ENCODE measurements at places on chromosomes 6 and 20.
A peak's percentile ranks its signal among the peaks of the same experiment; 100 is the strongest.

DNA sequence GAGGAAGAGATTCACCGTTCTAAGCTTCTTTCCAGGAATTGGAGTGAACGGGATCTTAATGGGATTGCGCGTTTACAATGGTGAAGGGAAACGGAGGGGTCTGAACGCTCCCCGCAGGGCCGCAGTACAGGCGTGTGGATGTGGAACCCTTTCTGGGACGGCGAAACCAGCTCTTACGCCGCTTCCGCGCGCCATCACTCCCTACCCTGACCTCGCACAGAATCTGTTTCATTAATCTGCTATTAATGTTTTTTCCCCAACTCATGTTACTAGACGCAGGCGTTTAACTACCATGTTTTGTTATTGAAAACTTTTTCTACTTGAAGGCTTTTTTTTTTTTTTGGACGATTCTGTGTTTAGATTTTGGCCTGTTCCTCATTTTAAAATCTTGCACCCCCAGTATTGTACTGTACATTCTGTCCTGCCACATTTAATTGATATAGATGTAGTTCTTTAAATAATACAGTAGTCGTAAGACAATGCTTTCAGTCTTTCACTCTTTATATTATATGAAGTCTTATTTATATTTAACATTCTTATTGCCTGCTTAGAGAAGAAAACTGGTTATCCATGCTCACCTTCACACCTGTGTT lies 696 bp upstream of the SUPT3H start:
- DNase-seq = peak; percentile 38

DNA sequence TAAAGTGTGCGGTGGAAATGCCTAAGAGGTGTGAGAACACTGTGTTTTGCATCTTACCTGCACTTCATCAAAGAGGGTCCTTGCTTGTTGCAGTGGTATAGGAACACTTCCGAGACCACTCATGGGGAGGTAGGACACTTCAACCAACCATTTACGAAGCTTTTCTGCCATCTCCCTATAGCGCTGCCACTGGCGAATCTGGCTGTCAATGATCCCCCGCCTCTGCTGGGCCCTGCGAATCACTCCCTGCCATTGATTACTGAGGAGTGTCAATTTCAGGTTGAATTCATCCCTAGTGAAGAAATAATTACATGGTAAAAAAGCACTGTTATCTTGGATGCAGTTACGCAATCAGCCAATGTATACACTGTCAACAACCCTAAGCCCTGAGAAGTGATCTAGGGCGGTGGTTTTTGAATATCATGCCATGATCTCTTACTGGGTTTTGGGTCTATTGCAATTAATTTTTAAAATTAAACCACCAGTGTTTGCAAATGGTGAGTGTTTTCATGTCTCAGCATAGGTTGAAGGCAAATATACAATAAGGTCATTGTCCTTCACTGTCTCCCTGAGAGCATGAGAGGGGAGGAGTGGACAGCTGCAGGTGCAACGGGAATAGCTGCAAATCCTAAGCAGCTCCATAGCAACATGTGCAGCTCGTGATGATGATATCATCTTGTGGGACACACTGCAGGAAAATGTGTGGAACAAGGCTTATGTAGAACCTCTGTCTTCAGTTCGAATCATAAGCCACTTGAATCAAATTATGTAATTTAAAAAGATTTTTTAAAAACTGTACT lies 400.6 kb downstream of the ESR1 start:
- peak; percentile 8 for DNase-seq

- DNase-seq = no peak
Measured at GRCh38 chr20:50628332-50628731, 63.0 kb downstream of the RIPOR3 start.

- DNase-seq = no peak
Measured at GRCh38 chr6:142280927-142281326, 20.9 kb upstream of the ADGRG6 start.

- no peak for DNase-seq
Measured at GRCh38 chr6:154509421-154510143, 903 bp downstream of the CNKSR3 start.

DNA sequence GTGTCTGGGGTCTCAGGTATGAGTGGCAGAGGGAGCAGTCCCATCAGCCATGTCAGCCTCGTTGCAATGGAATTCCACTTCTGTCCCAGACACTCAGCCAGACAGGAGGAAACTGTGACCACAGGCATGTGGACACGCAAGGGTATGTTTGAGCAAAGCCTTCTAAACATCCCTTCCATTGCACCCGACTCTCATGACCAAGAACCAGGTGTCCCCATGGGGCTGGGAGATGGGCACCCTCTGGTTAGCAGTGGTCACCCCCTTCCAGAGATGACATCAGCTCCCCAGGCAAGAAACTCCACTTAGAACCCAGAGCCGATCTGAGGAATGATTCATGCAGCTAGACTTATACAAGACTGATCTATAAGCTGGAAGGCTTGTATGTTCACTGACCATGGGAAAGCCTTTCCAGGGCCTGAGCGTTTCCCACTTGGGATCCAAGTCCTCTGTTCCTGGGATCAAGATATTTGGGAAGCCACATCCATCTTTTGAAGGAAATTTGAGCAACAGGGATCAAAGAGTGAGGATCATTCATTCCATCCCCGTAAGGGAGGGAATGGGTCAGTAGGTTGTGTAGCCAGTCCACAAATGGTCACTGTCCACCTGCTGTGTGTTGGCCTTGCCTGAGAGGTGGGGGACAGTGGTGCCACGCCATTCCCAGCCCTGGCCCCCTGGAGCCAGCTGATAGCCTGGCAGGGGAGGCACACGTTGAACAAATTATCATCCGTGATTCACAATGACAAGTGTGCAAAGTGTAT lies 3.9 kb upstream of the MRGBP start:
- no peak for DNase-seq

- no peak for DNase-seq
Measured at GRCh38 chr20:49347156-49347555, 69.3 kb upstream of the ZNFX1 start.

DNA sequence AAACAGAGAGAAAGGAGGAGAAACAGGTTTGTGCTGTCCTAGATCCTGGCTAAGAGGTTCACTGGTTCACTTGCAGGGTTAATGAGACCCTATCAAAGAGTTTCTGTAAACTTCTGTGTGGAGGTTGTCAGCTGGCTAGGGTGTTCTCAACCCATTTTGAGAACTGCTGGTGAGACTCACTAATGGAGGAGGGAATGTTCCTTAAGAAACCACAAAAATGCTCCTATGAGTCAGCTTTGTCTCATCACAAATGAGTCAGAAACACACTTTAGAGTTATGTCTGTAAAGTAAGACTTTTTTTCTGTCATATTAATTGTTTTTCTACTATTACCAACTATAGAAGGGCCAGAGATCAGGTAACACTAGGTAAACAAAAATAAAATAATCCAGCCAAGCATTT lies 884.4 kb downstream of the PHF3 start:
- DNase-seq = no peak

DNA sequence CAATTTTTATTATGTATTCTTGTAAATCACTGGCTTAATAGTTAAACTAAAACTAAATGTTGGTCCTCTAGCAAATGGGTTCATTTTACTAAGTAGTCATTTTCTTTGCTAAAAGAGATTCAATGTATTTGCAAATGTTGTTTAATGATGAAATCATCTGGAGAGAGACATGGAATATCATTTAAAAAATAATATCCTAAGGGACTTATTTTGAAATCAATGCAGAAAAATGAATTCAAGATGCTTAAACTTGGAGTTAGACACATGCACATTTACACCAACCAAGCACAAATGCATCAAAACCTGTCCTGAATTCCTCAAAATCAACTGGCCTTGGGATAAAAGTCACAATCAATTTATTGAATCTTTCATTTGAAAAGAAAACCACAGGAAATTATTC lies 165.0 kb upstream of the RNF217 start:
- DNase-seq = no peak

GRCh38 chr20:9322661-9323060 lies 191.7 kb upstream of the LAMP5 start:
- no peak for DNase-seq

- DNase-seq = no peak
Measured at GRCh38 chr6:55874316-55874715, 1.1 kb downstream of the BMP5 start.

GRCh38 chr20:50554694-50555579 lies 44.8 kb downstream of the PTPN1 start:
- DNase-seq = no peak

GRCh38 chr6:150866991-150867501 lies 1.5 kb downstream of the MTHFD1L start:
- DNase-seq = no peak

- no peak for DNase-seq
Measured at GRCh38 chr20:9145142-9145541, 76.3 kb downstream of the PLCB4 start.

All from NCI-H2029 (cell line).